ENCODE measurements at places on chromosomes 7 and 10.
A peak's percentile ranks its signal among the peaks of the same experiment; 100 is the strongest.

DNA sequence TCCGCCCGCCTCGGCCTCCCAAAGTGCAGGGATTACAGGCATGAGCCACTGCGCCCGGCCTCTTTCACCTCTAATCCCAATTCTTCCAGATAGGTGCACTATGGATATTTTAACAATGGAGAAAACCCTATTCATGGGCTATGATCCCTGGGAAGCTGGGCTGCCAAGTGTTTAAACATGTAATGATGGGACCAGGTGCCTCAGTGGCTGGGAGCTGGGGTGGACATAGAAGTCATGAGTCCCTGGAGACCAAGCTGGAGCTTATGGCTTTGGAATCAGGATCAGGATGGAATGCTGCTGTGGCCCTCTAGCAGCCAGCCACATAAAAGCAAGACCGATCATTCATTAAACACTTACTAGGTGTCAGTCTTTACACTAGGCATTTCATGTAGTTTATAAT is 41.8 kb upstream of the IGFBP3 start:
- DNase-seq: no peak

DNA sequence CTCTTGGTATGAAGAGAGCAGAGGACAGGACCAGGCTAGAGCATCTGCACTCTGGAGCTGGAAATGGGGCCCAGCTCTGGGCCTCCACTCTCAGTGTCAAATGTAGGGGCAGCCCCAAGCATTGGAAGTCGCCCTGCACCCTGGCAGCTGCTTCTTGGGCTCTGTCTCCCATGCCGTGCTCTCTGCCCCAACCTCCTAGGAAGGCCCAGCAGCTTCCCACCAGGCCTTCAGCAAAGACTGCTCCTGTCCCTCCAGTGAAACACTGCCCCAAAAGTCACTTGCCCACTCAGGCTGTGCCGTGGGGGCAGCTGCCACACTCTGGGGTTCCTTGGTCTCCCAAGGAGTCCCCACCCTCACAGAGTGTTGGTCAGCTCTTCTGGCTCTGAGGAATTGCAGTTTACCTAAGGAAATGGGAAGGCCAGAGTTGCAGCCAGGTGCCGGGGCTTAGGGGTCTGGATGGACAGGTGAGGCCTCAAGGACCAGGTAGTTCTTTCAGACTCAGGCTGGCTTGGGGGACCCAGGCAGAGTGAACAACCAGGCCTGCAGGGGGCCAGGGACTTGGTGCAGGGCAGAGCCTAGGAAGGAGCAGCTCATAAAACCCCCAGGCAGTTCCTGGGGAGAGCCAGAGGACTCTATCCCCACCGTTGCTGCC is 9.4 kb upstream of the OPN4 start:
- DNase-seq: no peak

DNA sequence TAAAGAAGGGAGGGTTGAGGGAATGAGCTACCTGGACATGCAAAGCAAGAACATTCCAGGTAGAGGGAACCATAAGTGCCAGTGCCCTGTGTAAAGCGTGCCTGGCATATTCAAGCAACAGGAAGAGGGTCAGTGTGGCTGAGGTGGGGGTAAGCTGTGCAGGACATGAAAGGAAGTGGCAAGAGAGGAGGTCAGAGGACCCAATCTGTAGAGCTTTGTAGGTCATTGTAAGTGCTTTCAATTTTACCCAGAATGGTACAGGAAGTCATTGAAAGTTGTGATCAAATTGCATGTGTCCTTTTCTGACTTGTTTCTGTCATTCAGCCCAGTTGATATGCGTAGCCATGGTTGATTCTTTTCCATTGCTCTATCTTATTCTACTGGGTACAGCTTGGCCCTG is 156.6 kb downstream of the NOC3L start:
- DNase-seq: no peak

- peak; percentile 70 for DNase-seq
These were observed 69.0 kb downstream of the SEPTIN7 start for GRCh38 chr7:35869810-35870209.

DNA sequence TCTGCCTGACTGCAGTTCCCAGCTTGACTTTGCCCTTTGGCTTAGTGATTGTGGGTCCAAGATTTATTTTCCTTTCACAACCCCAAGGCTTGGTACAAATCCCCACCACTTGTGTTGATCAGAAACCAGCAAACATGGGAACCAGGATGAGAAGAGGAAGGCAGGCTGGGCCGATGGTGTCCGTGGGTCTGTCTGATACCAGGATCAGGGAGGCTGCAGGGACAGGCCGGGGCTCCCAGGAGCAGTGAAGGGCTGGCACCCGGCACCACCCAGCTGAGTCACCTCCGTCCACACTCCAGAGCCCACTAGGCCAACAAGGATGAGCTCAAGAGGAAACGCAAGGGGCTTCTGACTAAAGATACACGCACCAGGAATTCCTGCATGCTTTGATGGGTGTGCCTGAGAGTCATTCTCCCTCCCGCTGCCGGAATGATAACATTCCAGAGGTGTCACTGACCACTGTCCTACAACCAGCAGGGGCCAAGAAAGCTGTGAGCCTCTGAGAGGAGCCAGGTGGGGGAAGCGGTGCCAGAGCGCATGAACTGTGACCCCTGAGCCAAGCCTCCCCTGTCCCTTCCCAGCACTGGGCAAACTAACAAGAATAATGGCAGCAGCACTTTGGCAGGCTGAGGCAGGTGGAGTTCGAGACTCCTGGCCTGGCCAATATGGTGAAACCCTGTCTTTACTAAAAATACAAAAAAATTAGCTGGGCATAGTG is 29.2 kb upstream of the PROSER2 start:
- no peak for DNase-seq

- DNase-seq: no peak
These were observed 347.2 kb downstream of the SDK1 start for GRCh38 chr7:3648276-3648675.

GRCh38 chr10:28241741-28242399 is 61.0 kb downstream of the MPP7 start:
- DNase-seq: no peak

DNA sequence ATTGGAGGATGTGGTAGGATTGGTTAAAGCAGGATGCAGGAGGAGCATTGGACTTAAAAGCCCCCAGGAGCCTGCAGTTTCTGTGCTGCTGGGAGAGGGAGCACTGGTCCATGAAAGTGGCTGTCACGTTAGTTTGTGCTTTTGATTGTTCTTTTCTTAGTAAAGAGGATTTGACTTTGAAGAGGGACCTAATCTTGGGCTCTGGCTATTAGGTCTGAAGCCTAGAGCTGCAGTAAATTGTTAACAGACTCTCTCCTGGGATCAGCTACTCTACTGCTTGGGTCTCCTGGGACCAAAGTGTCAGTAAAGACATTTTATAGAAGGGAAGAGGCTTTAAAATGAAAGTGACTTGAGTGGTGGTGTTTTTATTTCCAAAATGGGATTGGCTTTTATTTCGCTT is 3.7 kb downstream of the ZFYVE27 start:
- DNase-seq: no peak

DNA sequence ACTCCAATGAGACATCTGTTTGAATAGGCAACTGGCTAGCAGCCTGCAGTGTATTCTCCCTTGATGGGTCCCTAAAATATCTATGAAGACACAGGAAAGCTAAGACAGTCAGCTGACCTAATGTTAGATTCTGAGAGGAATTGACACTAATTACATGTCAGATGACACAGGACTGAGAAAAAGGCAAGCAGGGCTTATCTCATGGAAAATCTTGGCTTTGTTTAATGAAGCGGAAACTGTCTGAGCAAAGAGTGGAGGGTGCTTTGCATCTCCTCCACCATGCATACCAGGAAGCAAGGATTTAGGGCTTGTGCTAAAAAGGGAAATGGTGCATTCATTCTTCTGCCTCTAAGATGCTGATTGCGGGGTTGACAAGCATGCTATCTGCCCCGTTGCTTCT is 135.5 kb upstream of the GLI3 start:
- no peak for DNase-seq

GRCh38 chr10:14468726-14469125 is 138.0 kb upstream of the FRMD4A start:
- no peak for DNase-seq

GRCh38 chr7:118311121-118311836 is 86.8 kb downstream of the ANKRD7 start:
- DNase-seq: no peak

GRCh38 chr7:55061726-55062499 is 43.1 kb downstream of the EGFR start:
- no peak for DNase-seq

DNA sequence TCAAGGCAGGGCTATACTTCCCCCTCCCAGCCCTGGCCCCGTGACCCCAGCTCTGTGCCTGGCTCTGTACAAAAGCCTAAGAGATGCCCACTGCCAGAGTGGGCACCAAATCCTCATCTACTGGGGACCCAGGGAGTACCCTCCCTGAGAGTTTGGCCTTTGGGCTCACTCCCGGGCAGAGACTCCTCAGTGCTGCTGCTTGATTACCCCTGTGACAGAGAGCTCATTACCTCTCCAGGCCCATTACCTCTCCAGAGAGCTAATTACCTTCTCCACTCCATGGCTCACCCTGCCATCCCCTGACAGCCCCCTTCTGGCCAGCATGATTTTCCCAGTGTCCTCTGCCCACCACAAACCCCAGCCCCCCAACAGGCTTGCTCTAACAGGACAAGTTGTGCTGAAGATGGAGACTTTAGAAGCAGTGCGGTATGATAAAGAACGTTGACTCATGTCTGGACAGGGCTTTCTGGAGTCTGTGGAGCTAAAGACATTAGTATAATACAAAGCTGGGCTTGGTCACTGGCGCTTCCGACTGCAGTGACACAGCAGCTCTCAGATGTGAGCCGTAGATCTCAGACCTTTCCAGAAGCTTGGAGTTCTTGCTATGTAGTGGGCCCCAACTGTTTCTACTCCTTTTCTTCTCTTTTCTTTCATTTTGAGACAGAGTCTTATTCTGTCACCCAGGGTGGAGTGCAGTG is 111.3 kb upstream of the KCTD7 start:
- no peak for DNase-seq

DNA sequence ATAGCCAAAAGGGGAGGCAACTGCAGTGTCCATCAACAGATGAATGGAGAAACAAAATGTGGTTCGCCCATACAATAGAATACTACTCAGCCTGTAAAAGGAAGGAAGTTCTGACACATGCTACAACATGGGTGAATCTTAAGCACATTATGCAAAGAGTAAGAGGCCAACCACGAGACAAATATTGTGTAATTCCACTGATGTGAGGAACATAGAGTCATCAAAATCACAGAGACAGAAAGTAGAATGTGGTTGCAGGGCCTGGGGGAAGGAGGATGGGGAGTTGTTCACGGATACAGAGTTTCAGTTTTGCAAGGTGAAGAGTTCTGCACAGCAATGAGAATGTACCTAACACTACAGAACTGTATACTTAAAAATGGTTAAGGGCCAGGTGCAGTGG is 13.7 kb upstream of the C10orf71 start:
- no peak for DNase-seq

DNA sequence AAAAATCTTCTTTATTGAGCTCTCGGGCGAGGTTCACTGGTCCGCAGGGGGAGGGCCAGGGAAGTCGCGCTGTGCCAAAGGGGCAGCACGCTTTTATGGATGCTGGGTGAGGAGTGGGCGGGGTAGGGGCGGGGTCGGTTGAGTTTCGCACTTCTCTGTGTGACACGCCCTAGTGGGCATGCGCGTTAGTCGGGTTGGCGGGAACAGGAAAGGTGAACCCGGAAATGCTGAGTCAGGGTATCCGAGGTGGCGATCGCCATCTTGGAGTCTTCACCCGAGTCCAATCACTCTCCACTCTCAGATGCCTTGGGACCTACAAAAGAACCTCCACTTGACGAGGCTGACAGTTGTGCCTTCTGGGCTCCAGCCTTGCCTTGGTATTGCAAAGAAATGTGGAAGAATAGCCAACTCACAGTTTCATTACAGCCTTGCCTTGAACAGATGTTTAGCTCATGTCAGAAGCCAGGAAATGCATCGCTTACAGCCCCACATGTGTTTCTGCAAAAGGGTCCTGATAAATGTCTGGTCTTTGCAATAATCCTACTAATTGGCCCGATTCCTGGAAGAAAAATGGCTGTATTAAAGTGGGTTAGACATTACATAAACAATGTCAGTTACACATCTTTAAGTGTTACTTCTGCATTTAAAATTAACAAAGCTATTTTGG is 64.1 kb downstream of the AHR start:
- no peak for DNase-seq

DNA sequence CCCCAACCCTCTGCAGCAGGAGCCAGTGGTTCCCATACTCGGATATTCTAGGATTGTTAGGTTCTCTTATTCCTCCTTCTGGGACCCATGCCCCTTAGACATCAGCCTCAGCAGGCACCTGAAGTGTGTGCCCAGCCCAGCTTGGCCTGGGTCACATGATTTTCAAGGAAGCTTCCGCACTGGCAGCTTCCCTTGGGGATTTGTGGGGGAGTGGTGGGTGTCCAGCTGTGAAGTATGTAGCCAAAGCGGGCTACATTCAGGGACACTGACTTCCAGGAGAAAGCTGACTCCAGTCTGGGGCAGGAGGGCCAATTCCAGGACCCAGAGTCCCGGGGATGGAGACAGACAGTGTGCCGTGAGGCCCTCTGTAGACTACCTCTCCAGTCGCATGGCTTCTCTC is 1.3 kb downstream of the LDB1 start:
- DNase-seq: no peak

DNA sequence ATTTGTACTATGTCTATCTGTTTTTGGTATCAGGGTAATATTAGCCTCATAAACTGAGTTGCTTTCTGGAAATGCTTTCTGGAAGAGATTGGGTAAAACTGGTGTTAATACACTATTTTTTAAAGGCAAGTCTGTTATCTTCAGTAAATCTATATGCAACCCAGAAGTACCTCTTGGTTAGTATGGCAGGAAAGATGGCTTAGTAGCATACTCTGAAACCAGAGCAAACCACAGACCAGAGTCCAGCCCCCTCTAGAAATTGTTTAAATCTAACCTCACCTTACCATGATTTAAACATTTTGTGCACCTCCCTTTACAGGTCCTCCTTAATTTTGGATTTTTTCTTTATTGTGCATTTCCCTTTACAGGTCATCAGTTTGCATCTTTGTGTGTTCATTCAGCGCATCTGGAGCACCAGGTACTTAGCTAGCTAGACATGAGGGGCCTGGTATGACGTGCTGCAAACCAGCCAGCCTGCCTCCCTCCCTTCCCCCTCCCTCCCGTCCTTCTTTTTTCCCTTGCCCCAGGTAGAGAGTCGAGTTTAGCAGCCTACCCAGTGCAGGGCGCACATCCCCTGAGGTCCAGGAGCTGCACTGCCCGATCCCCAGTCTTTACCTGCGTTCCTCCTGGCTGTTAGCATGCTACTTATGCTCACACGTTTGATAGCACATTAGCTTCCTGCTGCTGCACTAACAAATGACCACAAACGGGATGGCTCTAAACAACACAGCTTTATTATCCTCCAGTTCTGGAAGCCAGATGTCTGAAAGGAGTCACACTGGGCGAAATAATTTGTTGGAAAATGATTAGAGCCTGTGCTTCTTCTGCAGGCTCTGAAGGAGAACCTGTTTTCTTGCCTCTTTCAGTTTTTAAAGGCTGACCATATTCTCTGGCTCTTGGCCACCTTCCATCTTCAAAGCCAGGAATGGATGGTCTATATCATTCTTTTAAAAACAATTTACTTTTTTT is 299.9 kb upstream of the HABP2 start:
- DNase-seq: no peak
